ENCODE measurements at places on chromosomes 11 and 22.

GRCh38 chr22:37709445-37709765, 12.6 kb downstream of the TRIOBP start:
- no peak for DNase-seq

DNA sequence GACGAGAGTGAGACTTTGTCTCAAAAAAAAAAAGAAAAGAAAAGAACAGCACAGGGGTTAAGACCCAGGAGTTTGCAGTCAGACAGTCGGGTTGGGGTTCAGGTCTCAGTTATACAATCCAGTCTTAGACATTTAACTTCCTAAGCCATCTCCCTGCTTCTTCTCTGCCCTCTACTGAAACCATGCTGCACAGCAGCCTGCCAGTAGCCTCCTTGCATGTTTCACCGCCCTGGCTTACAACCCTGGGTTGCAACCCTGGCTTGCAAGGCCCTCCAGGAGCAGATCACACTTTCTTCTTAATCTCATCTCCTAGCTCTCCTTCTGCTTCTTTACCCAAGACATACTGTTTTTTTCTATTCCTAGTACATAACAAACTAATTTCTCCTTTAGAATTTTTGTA, 5.9 kb upstream of the B3GAT3 start:
- no peak for DNase-seq

DNA sequence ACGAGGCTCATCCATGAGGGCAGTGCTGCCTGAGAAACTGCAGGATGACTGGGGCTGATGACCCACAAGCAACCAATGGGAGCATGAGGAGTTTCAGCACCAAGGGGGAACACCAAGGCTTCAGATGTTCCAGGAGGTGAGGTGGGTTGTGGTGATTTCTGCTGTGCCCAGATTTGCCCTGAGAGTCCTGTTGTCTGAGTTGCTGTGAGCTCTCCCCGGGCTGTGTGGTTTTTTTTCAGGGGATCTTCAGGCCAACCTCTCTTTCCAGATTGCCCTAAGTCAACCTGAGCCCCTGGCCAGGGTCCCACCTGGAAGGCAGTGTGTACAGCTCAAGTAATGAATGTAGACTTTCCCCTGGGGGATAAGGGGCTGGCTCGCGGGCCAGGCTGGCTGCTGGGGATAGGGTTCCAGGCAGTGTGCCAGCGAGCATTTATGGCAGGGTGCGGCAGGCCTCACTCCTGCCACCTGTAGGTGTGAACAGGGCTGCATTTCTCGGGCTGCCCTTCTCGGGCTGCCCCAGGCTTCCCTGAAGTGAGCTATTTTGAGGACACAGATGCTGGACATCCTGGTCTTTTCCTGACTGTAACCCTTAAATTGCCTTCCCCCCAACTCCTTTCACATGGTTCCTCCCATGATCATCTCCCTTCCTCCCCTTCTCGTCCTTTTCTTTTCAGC, 9.8 kb downstream of the SLC22A6 start:
- DNase-seq = no peak

GRCh38 chr11:73981051-73981805, 1.4 kb downstream of the UCP2 start:
- DNase-seq = no peak

- DNase-seq = no peak
Measured at GRCh38 chr11:77171885-77172665, 44.0 kb downstream of the MYO7A start.

- no peak for DNase-seq
Measured at GRCh38 chr11:15501566-15501965, 386.8 kb downstream of the INSC start.

DNA sequence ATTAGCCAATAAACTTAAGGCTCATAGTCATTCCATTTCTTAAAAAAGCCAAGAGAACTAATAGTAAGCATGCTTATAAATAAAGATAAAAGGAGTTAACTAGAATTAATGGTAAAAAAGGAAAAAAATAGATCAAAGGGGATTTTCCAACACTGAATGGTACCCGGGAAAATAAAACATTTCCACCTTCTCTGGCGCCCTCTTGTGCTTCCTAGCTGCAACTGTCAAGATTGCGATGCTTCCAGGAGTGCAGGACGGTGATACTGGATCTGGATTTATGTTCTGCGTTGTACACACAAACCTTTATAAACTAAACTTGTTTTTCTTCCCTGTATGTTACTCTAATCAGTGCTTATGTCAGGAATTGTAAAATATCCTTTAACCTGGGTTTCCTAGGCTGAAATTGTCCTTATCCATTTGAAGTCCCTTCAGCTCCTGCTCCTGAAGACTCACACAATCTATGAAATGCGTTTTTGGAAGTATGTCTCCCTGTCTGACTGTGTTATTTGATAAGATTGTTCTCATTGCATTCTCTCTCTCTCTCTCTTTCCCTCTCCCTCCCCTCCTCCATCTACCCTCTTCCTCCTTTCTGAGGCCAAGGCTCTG, 9.6 kb upstream of the HTATIP2 start:
- no peak for DNase-seq

DNA sequence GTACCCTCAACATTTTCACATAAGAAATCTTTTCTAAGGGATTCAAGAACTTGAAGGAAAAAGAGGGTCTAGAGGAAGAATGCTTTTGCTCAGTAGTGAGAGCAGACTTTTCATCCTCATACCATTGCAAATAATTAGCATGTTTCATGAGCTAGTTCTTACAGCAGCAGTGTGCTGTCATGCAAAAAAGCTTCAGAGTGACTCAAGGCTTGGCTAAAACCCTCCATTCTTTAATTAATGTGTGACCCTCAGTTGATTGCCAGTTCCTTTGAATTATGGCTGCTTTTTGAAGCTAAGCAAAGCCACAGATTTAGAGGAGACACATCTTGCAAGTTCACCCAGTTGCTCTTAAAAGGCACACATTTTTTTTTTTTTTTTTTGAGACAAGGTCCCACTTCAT, 36.6 kb upstream of the PCF11 start:
- DNase-seq = no peak

- no peak for DNase-seq
Measured at GRCh38 chr11:16745950-16746605, 7.6 kb downstream of the C11orf58 start.

- DNase-seq = no peak
Measured at GRCh38 chr11:19393941-19394340, 153.2 kb upstream of the E2F8 start.

DNA sequence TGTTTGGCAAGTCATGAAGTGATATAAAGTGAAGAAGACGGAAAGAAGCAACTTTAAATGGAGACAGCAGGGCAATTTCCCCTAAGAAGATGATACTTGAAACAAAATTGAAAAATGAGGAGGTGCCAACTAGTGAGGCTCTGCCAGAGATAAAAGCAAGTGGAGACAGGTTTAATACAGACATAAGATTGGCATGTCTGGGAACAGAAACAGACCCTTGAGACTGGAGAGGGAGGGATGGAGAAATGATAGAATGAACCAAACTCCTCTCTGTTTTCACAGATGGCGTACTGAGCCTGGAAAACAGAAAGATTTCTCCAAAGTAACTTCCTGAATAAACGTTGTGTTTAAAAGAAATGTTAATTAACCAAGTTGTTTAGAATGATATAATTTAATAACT, 354.5 kb upstream of the ANO5 start:
- DNase-seq = no peak

DNA sequence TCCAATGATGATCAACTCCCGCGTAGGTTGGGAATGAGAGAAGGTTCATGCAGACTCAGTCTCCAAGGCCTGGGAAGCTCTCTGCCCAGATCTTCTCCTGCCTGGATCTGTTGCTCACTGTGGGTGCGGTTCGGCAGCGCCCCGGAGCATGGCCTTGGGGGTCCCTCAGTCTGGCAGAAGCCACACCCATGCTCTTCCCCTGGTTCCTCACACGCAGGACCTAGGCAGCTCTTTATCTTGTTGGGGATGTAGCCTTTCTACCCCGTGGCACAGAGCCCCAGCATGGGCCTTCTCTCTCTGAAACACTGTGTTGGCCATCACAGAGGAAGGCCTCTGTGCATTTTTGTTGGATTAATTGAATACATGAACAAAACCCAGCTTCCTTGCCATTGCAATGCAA, 1461.6 kb downstream of the BRD1 start:
- no peak for DNase-seq

GRCh38 chr22:21038405-21038804, 6.0 kb upstream of the SLC7A4 start:
- DNase-seq = no peak

GRCh38 chr11:37774441-37774840, 1176.4 kb upstream of the RAG2 start:
- DNase-seq = no peak

- DNase-seq = no peak
Measured at GRCh38 chr11:47979378-47980087, 826 bp upstream of the PTPRJ start.

- DNase-seq = no peak
Measured at GRCh38 chr11:45924036-45924915, 1.8 kb downstream of the LARGE2 start.

Measured in stimulated activated CD8-positive, alpha-beta memory T cell treated with anti-CD3 and anti-CD28 coated beads, Interleukin-7, amount 100 ng/mL, for 1 hour (primary cell).